ENCODE measurements at places on chromosomes 7 and 10.
A peak's percentile ranks its signal among the peaks of the same experiment; 100 is the strongest.

- no peak for DNase-seq
Measured at GRCh38 chr7:132755538-132756483, 179.5 kb upstream of the PLXNA4 start.

DNA sequence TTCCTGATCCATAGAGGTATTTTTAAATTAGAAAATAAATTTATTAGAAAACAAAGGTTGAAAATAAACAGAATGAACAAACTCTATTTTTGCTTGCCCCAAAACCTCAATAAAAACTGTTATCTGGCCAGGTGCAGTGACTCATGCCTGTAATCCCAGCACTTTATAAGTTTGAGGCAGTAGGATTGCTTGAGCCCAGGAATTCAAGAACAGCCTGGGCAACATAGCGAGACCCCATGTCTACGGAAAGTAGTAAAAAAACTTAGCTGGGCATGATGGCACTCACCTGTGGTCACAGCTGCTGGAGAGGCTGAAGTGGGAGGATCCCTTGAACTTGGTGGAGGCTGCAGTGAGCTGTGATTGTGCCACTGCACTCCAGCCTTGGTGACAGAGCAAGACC is 10.3 kb downstream of the SLK start:
- no peak for DNase-seq

- peak; percentile 53 for DNase-seq
Measured at GRCh38 chr7:148983200-148984146, 44.8 kb downstream of the PDIA4 start.

- no peak for DNase-seq
Measured at GRCh38 chr10:60203993-60204618, 185.6 kb downstream of the ANK3 start.

DNA sequence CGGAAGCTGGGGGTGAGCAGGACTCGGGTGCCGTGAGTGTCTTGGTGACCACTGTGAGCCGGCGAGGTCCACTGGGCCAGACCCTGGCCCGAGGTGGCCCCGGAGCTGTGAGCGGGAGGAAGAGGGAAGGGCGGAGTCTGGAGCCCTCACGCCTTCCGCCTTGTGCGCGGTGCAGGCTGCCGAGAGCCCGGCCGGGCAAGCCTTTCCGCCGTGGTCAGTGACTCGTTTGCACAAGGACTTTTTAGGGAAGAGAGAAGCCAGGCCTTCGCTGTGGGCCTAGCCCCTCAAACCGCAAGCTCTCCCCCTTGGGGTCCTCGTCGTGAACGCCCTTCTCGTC is 40.9 kb upstream of the ZNF32 start:
- no peak for DNase-seq

Measured in stimulated activated CD8-positive, alpha-beta memory T cell treated with anti-CD3 and anti-CD28 coated beads, Interleukin-15, amount 100 ng/mL, for 1 hour (primary cell).